ENCODE measurements at places on chromosomes 5 and 9.

DNA sequence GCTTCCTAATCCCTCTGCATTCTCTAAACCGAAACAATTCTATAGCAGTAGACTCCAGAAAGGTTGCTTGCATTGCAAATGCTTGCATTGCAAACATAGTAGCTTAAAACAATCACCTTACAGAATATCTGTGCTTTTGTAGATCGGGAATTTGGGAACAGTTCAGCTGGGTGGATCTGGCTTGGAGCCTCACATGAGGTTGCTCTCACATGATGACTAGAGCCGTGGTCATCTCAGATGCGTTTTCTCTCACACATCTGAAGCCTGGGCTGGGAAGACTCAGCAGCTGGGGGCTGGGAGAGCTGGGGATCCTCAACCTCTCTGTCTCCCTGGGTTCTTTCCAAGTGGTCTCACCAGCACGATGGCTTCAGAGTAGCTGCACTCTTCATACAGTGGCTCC, 127.8 kb downstream of the MSX2 start:
- no peak for DNase-seq

DNA sequence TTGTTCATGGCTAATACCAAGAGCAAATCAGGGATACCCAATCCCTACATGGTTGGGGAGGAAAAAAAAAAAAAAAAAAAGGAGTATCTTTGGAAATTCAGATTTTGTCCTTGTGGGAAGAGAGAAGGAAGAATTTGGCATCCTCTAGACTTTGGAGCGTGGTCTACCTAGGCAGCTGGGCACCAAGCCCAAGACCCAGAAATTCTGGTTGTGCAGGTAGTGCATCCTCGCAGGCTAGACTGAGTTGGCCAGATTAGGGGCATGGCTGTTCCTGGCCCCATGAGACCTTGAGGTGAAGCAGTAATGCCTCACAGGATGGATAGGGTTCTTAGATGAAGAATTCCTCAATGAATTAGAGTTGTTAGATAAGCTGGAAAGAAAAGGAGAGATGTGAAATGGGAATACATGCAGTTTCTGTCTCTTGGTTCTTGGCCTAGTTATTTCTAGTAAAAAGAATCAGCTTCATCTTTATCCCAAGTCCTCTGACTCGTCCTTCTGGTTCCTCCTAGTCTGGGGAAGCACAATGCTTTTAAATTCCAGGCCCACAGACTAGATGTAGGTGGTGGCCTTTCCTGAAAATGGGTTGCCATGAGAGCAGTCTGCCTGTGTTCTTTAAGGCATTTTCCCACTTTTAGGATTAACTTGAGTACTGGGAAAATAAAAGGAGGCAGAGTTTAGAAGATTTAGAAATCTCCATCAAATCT, 140.5 kb upstream of the RUSC2 start:
- no peak for DNase-seq

- DNase-seq, result no peak
Measured at GRCh38 chr9:131402738-131403492, 9.0 kb downstream of the PRRC2B start.

GRCh38 chr5:76874088-76874581, 24.3 kb downstream of the S100Z start:
- DNase-seq, result no peak

- DNase-seq, result no peak
Measured at GRCh38 chr9:11735391-11735790, 957.8 kb upstream of the TYRP1 start.

DNA sequence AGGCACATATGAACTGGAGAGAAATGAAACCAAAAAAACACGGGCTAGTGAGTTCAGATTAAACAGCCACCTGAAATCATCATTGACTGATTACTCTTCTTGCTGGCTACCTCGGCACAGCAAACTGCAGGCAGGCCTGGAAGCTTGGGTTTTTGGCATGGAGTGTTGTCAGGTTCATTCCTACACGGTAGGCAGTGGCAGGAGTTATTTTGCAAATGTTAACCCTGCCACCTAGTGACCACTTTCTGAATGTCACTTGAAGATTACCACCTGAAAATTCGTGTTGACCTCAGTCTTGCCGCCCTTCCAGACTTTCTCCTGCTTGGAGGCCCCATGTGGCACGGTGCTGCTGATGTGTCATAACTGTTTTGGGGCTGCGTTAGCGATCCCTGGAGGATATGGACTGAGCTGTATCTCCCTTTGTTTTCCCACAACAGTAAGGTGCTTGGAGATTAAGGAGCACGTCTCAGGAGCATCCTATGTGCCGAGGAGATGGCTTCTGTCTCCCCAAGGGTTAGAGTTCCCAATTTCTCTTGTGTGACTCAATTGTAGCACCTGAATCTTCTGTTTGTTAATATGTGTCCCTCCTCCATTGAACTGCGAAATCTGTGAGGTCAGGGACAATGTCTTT, 12.7 kb upstream of the CD180 start:
- peak; percentile 81 for DNase-seq

DNA sequence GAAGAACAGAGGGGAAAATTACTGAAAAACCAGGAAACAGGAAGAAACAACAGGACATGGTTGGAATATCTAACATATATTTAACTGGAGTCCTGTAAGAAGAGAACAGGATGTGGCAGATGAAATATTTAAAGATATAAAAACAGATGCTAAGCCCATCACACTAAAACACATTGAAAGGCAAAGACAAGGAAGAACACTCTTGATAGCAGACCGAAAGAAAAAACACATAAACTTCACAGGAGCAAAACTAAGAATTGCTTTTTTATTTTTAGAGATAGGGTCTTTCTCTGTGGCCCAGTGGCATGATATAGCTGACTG, 324.4 kb upstream of the ARRDC3 start:
- DNase-seq, result no peak

- peak; percentile 70 for DNase-seq
Measured at GRCh38 chr5:138664276-138664943, 88.8 kb upstream of the CTNNA1 start.

GRCh38 chr5:109410389-109411148, 795 bp upstream of the PJA2 start:
- peak; percentile 54 for DNase-seq

- DNase-seq, result no peak
Measured at GRCh38 chr5:175610381-175610780, 47.5 kb upstream of the HRH2 start.

- no peak for DNase-seq
Measured at GRCh38 chr5:58106754-58107410, 353.0 kb downstream of the PLK2 start.

DNA sequence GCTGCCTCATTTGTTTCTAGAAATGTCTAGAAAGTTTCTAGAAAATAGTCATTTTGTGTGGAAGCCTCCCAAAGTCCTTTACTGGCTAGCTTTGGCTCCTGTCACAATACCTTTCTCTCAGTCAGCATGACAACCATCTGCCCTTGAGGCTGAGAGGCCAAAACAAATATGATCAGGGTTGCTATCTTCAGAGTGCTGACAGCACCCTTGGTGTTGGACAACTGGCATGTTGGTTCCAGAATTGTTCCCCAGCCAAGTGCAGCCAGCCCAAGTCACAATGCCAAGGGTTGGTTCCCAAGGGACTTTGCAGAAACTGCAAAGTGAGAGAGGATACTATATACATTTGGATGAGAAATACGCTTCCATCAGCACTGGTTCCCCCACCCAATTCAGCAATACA, 140.9 kb upstream of the GAS1 start:
- no peak for DNase-seq

DNA sequence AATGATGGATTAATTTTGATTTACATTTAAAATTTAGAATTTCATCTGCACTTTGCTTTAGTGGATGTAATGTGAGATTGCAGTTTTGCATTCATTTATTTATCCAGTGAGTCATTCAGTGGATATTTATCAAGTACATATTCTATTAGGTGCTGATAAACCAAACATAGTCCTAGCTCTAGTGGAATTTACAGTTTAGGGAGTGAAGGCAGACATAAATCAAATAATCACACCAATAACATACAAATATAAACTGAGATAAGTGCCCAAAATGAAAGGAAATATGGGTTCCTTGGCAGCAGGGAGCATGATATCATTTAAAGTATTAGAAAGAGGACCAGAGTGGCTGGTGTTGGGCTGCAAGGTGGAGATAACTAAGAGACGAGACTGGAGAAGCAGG, 14.7 kb upstream of the NIPBL start:
- no peak for DNase-seq

GRCh38 chr9:28883234-28883633, 1310.0 kb upstream of the C9orf72 start:
- DNase-seq, result no peak

DNA sequence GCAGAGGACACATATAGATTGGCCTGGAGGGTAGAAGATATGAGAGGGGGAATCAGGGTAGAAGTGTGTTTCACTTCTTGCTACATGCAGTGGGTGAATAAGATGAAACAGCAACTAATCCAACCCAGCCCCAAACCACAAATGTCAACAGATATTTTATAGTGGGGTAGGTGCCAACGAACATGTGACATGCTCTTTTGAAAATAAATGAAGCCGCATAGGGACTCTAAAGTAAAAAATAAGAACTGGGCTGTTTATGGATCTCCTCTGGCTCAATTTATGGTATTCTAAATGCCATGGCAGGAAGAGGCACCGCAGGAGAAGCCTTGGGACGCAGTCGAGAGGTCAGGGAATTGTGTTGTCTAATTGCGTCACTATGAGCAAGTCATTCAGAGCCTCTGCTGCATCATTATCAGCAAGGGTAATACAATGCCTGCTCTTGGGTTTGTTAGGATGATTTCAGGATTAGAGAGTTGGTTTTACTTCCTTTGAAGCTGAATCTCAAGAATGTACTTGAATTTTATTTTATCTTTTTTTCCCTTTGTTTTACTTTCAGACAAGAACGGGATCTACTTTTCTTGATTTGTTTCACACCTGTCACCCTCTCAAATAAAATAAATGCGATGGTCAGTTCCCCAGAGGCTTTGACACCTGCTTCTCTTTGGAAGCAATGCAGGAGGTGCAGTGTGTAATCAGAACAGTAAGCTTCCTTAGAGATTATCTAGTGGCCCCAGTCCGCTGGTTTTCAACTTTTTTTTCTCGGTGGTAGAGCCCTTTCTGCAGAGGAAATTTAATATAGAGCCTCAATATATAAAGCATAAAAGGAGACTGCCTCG, 375.6 kb upstream of the CLINT1 start:
- DNase-seq, result no peak

DNA sequence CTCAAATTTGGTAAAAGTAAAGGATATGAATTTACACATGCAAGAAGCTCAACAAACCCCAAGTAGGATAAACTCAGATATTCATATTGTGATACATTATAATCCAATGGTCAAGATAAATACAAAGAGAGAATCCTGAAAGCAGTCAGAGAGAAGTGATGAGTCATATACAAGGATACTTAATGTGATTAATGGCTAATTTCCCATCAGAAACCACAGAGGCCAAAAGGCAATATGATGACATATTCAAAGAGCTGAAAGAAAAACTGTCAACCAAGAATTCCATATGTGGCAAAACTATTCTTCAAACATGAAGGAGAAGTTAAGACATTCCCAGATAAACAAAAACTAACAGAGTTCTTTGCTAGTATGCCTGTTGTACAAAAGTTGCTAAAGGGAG, 19.5 kb upstream of the IRF1 start:
- DNase-seq, result no peak

DNA sequence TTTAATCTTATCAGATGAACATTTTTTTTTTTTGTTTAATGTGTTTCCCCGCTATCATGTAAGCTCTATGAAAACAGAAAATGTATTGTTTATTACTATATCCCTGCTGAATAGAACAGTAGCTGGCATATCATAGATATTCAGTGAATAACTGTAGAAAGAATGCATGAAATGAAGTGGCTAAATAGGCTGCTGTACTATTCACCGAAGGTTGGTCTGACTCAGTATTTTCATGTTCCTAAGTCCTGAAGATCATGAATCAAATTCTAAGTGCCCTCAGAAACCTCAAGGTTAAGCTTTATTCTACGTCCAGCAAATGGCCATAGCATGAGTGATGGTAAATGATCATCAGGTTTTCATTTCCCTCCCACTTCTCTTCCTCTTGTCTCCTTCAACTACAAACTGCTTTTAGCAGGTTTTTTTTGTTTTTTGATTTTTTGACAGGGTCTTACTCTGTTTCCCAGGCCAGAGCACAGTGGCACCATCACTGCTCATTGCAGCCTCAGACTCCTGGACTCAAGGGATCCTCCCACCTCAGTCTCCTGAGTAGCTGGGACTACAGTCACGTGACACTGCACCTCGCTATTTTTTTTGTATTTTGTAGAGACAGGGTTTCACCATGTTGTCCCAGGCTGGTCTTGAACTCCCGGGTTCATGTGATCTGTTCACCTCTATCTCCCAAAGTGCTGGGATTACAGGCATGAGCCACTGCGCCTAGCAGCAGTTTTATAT, 19.1 kb upstream of the ZFAND5 start:
- DNase-seq, result no peak

- no peak for DNase-seq
Measured at GRCh38 chr5:133274597-133274935, 222.8 kb downstream of the HSPA4 start.

DNA sequence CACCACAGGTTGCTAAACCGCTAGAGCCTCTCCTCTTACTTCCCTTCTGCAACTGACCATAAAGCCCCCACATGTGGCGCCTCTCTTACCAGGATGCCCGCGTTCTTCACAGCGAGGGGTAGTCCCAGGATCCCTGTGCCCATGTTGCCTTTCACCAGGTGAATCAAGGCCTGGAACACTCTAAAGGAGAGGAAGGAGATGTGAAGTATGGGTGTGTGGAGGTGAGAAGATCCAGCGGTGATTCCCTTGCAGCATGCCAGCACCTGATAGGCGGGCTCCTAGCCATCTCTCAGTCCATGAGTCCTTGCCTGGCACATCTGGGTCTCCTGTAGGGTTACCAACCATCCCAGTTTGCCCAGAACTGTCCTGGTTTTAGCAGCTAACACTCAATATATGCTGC, 3.3 kb downstream of the SLC36A2 start:
- DNase-seq, result no peak

DNA sequence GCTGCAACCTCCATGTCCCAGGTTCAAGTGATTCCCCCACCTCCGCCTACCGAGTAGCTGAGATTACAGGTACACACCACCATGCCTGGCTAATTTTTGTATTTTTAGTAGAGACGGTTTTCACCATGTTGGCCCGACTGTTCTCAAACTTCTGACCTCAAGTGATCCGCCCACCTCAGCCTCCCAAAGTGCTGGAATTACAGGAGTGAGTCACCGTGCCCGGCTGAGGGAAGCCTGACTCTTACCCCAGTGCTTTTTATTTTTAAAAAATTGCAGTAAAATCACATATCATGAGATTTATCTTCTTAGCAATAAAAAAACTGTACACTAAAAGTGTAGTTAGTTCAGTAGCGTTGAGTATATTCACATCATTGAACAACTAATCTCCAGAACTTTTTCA, 105.3 kb downstream of the SLIT3 start:
- DNase-seq, result no peak

DNA sequence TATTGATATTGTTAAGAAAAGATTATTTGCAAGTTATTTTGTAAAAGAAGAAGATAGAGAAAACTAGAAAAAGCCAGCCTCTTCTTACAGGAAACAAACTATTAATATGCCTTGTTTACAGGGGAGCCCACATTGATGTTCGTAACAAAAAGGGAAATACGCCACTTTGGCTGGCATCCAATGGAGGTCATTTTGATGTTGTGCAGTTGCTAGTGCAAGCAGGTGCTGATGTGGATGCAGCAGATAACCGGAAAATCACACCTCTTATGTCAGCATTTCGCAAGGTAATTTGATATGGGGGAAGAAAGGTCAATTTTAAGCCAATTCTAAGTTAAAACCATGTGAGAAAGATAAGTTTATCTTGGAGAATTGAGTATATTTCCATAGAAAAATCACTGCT, 37.6 kb upstream of the EIF4EBP3 start:
- no peak for DNase-seq

- no peak for DNase-seq
Measured at GRCh38 chr5:123278284-123278683, 144.9 kb downstream of the CEP120 start.

Data from NCI-H1694 treated with DMSO at 0.1 percent for 48 hours (cell line).